Left lobe of liver (tissue), 2 donors: ENCODE measurements at places on chromosomes 5 and 9. TPM values are rescaled to one million over a fixed set of nuclear protein-coding genes. Genes with fewer than 3 reads are reported as not detected.

Gene TSPAN17
- 13.7 TPM for total RNA-seq

Gene NFIB
- total RNA-seq: 38.4 TPM

- no peak for DNase-seq
These were observed 61.7 kb downstream of the KLF9 start for GRCh38 chr9:70352802-70353201.

GRCh38 chr5:178931846-178932760 is 8.9 kb upstream of the ZNF454 start:
- no peak for DNase-seq

DNA sequence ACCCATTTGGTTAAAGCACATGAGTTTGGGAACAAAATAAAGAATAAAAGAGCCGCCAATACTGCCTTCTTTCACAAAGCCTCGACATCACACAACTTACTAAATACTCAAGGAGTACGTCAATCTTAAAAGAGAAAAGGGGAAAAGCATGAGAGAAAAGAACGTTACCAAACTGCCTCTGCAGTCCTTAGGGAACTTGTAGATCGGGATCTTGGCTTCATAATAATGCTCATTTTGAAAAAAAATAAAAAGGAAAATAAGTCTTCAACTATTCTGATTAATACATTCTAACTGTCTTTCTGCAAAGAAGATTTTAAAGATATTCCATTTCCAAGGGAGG is 618.4 kb downstream of the PDE4D start:
- no peak for DNase-seq

DNA sequence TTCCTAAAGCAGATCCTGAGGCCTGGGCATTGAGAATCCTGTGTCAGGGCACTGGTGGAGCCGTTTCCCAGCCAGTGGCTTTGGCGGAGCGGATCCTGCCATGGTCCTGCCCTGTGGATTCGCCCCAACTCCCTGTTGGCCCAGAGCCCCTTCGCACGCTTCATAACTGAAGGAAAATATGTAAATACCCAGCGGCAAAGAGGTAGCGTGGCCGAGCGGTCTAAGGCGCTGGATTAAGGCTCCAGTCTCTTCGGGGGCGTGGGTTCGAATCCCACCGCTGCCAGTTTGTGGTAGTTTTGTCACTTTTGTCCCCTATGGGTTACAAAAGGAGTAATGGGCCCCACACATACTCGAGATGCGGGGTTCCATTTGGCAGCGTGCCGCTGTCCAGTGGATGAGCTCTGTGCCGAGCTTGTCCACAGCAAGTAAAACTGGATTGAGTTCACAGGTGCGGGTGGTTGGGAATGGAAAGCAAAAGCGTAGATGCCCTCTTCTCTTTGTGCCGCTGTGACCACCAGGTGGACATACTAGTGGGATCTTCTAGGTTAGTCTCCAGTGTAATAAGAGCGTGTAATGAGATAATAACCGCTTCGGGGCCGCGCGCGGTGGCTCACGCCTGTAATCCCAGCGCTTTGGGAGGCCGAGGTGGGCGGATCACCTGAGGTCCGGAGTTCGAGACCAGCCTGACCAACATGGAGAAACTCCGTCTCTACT is 17.3 kb downstream of the TRIM7 start:
- DNase-seq: peak; percentile 74

- DNase-seq: peak; percentile 52
These were observed 638 bp downstream of the MARCHF3 start for GRCh38 chr5:127029581-127030258.
